ENCODE measurements at places on chromosomes 7 and 10. TPM values are rescaled to one million over a fixed set of nuclear protein-coding genes. Genes with fewer than 3 reads are reported as not detected.

Gene CLIP2
- total RNA-seq: 2.6 TPM

Gene NKX1-2
- total RNA-seq: not detected

Gene SEMA4G
- 0.85 TPM for total RNA-seq

Gene NRAP
- total RNA-seq: not detected
